ENCODE measurements at places on chromosomes 12 and 14.

DNA sequence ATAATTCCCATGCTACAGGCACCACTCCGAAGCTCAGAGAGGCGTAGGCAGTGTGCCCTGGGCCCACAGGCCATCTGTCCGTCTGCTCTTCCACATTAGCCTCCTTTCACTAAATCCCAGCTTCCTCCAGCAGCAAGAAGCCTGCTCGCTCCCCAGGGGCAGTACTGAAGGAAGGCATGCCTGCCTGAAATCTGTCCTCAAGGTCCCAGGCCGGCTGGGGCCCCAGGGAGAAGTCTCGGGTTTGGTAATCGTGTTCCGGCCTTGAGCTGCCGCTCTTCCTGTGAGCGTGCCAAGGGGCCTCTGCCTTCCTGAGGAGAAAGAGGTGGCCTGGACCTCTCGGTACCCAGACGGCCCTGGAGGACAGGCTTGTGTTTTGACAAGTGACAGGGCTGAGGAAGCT lies 15.2 kb upstream of the DLK1 start:
- no peak for DNase-seq

GRCh38 chr12:68405343-68405781 lies 73.2 kb upstream of the MDM1 start:
- no peak for DNase-seq

DNA sequence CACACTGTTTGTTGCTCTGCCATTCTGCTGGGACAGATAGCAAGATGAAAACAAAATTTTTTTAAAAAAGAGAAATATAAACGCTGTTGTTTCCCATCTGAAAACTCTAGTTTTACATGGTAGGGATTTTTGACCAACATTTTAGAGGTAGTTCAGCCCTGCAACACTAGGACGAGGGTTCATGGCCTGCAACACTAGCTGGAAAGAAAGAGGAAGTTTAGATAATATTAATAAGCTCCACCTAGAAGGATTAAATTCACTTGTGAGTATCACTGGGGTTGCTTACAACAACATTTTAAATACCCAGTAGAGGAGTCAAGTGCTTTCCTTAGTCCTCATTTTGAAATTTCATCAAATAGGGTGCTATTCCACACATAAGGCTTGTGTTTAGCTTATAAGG lies 68.2 kb downstream of the SRGAP1 start:
- no peak for DNase-seq

DNA sequence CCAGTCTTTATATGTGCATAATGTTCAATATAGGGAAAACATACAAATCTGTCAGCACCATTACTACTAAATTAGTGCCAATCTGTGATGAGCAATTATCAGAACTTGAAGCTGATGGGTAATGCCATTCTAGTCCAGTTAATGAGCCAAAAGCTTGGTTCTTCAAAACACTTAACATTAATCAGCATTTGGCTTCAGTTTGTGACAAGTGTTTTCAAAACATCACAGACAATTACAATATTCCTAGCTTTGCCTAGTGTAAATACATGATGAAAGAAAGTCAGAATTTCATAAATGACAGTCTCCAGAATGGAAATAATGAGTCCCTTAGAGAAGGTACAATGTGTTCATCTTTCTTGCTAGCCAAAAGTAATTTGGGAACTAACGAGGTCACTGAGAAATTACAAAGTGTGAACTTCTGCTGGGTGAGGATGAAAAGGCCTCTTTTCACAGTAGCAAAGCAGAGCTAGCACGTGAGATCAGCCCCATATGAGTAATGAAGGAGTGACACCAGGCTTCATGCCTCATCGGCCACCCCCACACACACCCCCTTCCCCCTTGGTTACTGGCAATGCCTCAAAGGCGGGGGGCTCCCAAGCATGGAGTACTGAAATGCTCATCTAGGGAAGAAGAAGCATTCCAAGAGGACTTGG lies 180.6 kb upstream of the EEA1 start:
- DNase-seq = no peak

DNA sequence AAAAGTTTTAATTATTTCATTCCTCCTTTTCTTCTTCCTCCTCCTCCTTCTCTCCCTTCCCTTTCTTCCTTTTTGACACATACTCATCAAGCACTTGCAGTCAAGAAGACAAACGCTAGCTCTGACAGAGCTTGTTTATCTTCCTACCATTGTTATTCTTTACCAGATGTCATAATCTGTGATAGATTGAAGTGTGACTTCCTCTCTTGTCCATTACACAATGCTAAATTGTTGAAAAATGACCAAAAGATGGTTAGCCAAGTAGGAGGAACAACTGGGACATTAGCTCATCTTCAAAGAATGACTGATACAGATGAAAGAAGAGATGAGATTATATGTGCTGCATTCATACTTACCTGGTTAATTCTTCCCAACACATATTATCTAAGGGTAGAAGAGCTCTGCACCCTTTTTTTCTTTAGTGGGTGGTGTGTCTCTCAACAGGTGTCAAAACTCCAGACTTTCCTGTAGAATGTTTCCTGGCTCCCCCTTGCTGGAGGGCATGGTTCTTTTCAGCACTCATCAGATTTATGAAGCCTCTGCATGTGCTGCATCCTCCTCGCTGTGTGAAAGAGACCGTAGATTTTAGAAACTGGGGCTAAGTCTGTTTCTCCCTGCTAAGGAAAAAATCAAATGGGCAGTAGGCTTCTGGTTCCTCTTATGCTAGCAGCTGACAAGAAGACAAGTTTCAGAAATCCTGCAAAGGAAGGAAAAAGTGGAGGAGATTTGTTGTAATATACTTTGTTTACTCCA lies 147.1 kb downstream of the TMX1 start:
- no peak for DNase-seq

DNA sequence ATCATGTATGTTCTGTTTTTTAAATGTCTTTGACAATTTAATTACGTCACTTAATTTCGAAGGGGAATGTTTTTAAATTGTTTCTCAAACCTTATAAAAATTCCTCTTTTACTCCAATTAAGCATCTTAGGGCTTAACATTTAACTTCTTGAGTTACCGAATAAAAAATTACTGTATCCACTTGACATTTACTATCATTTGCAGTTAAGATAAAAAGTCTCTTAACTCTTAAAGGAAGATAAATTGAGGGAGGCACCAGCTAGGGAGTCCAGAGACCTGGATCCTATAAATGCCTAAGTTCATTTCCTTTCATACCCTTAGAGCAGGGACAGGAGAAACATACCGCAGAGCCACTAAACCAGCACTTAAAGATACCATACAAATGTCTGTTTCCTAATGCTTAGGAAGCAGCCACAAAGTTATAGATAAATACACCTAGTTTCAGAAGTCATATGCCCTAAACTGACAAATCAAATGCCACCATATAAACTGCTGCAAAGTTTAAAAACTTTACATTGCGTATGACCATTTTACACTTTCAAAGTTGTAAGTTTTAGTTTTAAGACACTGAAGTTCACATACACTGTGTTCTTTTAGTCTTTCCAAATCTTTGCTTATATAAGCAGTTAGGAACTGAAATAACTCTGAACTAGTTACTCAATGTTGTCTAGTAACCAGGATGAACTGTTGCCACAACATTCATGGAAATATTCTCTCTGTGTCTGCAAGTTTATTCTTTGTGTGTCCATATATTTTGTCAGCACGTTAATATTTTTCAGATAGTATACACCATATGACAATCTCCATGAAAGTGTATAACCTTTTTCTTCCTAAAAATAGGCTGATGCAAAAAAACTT lies 71.2 kb downstream of the GALNT4 start:
- DNase-seq = no peak

DNA sequence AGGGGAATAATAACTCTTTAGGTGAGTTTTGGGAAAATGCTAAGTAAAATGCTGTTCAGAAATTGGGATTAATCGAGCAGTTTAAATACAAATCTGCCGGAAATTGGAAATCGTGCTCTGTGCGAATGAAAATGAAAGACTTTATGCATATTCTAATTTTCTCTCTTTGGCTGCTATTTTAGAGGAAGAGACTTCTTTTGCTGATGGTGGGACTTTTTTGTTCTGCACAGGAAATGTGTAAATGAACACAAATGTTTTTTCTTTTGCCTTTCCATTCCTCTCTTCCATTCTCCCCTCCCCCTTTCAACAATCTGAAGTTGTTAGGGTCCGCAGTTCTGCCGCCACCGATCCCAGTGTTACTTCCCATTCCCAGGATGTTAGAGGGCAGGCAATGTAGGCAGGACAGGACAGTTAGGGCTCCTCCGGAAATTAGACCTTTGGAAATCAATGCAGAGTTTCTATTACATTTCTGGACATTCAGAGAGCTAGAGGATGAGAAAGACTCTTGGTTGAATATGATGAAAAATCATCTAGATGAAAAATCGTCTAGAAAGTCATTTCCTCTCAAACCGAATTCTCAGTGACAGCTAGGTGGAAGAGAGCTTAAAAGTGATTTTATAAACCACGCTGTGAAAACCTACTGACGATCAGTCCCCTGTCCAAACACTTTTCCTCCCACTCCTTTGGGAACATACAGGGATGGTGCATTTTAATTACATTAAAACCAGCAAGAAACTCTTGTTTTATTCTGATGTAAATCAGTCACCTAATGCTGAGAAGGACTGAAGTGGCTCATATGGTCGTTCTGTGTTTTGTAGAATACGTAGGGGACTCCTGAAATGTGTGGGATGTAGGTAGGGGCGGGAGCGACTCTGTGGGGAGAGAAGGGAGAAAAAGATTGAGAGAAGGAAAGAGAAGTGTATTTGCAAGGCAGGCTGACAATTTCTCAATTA lies 17.8 kb downstream of the FOXG1 start:
- no peak for DNase-seq

- no peak for DNase-seq
Measured at GRCh38 chr12:124457287-124458219, 109.9 kb downstream of the NCOR2 start.

DNA sequence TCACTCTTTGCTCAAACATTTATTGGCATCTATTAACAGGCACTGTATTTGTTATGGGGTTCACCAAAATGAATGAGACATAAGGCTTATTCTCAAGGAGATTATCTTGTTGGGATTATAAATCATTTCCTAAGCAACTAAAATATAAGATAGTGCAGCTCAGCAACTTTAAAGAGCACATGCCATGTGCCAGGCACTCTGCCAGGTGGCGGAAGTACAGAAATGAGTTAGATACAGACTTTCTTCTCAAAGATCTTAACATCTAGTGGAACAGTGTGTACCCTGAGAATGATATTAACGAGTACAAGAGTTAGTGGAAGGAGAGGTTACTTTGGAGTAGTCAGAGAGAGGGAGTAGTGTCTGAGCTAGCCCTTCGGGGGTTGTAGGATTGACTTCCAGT lies 28.4 kb upstream of the TOMM20L start:
- no peak for DNase-seq

- no peak for DNase-seq
Measured at GRCh38 chr12:89988188-89988915, 279.7 kb upstream of the ATP2B1 start.

DNA sequence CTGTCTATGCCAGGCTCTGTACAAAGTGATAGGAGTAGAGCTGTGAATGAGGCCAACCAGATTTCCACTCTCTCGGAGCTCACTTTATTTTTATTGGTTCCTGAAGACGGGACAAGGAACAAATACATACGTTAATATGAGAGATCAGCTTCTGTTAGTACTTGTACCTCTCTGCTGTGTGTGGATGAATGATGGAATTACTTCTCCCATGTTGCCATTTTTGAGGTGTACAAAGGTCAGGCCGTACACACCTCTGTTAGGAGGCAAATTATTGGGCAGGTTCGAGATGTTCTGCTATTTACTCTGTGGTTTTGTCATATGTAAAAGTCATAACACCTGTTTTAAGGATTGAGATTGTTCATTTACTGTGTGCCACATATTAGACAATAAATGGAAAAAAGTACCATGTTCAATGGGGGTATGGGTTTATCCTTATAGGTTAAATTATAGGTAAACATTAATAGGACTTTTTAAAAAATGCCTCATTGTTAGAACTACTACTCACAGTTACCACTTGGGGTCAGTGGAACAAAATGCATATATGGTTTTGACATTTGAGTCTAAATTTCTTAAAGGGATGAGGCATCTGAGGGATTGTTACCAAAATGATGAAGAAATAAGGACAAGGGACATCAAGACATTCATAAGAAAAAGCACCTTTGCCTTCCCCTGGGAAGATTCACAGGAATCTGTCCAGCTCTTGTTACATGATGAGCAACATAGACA lies 26.9 kb downstream of the WBP11 start:
- DNase-seq = no peak

DNA sequence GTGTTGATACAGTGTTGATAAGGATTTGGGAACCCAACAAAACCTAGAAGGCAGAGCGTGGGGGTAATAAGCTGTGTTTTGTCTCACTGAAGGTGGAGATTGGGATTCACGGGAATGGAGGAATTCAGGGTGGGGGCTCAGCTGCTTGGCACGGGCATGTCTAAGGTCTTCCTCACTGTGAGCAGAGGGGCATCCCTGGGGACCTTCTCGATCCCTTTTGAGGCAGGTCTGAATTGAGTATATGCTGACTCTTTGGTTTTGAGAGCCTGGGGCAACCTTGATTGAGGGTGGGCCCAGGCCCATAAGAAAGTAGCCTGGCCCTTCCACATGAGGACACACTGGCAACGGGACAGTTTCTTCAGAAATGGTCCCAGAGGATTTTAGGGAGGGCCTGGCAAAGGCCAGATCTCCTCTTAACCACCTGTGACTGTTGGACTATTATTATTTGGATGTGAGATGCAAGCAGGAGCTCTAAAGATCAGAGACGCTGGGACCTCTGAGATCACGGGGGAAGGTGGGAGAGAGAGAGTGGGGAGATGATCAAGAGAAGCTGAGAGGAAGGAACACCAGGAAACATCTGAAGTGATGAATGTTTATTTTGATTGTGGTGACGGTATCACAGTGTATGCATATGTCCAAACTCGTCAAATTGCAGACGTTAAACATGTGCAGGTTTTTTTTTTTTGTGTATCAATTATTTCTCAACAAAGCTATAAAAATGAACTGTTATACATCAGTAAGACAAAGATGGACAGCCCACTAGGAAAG lies 48.4 kb downstream of the SMIM41 start:
- no peak for DNase-seq

- DNase-seq = no peak
Measured at GRCh38 chr12:805022-805632, 52.7 kb downstream of the WNK1 start.

DNA sequence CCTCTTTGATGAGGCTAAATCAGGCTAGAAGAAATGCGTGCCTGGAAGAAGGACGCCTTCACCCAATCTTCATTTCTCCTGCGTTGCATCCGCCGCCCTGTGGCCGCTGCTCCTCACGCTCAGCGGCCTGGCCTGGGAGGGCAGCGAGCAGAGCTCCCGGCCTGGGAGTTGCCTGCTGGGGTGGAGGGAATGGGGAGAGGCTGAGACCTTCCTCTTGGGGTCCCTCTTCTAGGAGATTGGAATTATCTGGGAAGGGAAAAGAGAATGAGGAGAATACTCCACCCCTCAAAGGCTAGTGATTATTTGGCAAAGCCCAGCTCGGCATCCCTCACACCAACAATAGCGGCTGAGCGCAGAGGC lies 2.4 kb upstream of the HOXC12 start:
- no peak for DNase-seq

DNA sequence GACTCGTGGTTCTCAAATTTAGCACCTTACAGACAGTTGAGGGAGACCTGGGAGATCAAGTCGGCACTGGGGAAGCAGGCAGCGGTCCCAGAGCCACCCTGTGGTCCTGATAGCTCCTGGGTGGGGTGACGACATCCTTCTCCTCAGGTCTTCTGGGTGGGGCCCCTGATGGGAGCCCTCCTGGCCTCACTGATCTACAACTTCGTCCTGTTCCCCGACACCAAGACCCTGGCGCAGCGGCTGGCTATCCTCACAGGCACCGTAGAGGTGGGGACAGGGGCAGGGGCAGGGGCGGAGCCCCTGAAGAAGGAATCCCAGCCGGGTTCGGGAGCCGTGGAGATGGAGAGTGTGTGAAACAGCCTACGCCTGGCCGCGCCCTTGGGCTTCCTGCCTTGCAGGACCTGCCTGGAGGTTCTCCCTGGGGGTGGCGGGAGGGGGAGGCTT lies 2.6 kb downstream of the AQP6 start:
- DNase-seq = no peak

GRCh38 chr14:75578102-75578785 lies at the start of gene FLVCR2:
FLVCR2 (plus strand) TSS chr14:75578620; CDS start chr14:75578973, 353 bp downstream.
- no peak for DNase-seq

All from cerebellar nuclear complex (tissue), 1 donor.